HEK293T (cell line): ENCODE measurements at places on chromosomes 11 and 22.

- no peak for DNase-seq
Measured at GRCh38 chr11:93623920-93624319, 37.6 kb upstream of the CEP295 start.

DNA sequence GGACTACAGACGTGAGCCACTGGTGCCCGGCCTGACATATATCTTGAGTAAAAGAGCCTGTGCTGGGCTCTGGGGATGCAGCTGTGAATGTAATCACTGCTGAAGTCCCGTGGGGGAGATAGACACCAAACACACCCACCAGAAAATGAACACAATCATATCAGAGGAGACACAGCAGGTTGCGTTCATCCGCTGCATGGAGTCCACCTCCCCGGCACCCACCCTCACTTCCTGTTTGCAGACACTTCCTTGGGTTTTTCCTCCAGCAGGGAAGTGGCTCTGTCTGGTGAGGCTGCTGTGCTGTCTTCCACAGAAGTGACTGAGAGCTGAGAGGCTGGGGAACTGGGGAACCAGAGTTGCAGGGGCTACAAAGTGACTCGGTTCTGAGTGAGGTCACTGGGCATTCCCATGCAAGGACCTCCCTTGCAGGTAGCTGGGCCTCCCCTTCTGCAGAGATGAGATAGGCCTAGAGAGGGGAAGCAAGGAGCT, 7.2 kb downstream of the MICALL1 start:
- DNase-seq, result no peak

GRCh38 chr22:40603088-40603605, 33.4 kb downstream of the MRTFA start:
- no peak for DNase-seq

- no peak for DNase-seq
Measured at GRCh38 chr11:75170516-75171201, 19.8 kb downstream of the SLCO2B1 start.

- DNase-seq, result no peak
Measured at GRCh38 chr22:25492841-25493734, 71.4 kb upstream of the GRK3 start.

GRCh38 chr11:109894242-109894641, 198.9 kb upstream of the ZC3H12C start:
- no peak for DNase-seq

DNA sequence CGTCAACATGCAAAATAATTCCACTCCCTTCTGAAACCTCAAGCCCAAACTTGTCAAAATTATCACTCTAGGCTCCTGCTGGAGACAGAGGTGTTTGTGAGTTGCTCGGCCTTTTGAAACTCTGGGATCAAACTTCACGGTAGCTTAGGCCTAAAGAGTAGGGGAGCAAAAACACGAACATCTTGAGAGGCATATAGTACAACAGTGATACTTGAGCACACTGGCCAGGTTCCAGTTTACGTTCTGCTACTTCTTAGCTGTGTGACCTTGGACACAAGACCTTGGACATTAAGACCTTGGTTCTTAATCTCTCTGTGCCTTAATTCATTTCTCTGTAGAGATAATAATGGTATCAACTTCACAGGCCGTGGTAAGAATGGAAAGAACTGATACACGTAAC, 123.5 kb upstream of the LMO1 start:
- no peak for DNase-seq

DNA sequence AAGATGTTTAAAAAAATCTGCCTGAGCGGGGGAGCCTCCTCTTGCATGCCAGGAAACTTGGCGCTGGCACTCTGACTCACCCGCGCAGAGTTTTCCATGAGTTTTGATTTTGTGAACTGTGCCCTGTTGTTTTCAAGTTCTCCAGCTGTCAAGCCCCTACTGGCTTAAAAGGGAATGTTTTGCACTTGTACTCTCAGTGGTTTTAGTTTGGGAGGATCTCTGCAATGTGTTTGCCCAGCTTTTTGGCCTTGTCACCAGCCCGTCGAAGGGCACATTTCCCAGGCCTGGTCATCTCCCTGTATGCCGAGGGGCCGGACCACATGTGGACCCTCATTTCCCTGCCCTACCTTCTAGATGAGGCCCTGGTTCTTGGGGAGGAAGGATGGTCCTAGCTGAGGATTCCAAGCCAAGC, 12.2 kb downstream of the MRGPRF start:
- DNase-seq, result no peak

DNA sequence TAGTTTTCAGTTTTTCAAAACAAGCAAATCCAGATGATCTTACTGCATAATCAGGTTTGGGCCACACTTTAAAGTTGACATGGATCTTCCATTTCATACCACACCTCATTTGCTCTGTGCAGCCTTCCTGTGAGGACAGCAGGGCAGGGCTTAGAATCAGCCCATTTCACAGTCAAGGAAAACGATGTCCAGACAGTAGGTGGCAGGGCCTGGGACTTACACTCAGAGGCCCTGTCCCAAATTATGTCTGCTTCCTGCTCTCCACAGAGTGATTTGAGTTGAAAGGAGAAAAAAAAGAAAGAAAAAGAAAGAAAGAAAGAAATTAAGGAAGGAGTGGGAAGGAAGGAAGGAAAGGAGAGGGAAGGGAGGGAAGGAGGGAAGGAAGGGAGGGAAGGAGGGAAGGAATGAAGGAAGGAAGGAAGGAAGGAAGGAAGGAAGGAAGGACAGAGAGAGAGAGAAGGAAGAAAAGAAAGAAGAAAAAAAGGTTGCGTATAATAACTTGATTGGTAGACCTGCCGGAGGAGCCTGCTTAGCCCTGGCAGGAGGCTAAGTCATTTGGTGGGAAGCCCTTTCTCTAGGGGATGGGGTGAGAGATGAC, 23.6 kb downstream of the TSKU start:
- no peak for DNase-seq

GRCh38 chr11:43546561-43547429, 133.7 kb upstream of the HSD17B12 start:
- no peak for DNase-seq

DNA sequence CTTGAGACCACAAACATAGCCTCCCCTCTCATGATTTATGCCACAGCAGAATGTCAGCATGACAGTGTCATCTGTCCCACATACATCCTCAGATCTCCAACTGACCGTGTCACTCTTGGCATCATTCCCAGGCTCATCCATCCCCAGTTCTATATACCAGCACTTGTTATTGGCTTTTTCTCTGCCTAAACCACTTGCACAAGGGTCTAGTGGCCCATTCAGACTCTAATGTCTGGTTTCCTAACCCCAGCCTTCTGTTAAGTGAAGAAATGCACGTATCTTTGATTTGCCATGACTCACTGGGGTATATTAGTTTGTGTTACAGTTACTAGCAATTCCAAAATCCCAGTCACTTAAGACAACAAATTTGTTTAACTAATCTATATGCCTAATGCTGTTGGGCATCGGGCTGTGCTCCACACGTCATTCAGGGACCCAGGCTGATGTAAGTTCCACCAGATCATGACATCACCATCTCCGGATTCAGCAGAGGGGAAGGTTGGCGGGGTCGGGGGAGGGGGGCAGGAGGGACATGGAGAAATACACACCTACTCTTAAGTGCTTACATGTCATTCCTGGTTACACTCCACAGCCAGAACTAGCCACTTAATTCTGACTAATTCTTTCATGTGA, 517.4 kb downstream of the BUD13 start:
- no peak for DNase-seq

- peak; percentile 43 for DNase-seq
Measured at GRCh38 chr11:10208131-10208575, 85.9 kb downstream of the SBF2 start.

DNA sequence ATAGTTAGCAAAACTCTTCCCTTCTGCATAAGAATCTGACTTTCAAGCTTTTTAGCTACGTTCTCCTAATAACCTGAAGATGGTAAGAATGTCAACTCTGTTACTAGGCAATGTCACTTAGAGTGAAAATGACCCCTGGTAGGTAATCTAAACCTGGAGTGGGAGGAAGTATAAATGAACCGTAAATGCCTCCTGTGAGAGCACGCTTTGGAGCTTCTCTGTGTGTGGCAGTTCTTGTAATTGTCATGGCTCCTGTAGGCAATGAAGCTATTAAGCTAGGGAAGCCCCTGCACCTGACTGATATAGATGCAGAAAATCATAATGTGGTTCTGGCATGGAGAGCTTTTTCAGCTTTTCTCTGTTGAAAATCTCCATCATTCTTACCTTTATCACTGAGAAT, 29.4 kb downstream of the CALCA start:
- DNase-seq, result no peak

DNA sequence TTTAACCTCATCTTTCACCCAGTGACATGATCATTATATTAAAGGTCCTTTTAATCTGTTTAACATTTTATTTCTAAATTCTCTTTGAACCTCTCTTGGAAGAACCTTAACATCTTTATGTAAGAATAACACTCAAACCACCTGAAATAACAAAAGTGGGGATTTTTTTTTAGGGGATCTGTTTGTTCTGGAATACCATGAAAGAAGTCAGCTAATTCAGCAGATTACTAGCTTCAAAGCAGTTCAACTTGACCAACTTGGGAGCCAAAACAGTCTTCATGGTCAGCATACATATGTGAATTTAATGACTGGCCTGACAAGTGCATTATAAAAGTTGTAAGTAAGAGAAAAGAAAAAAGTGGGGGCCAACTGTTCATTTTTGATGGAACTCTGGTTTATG, 52.3 kb downstream of the CCDC34 start:
- DNase-seq, result no peak

GRCh38 chr22:37169947-37170688, 17.9 kb downstream of the C1QTNF6 start:
- no peak for DNase-seq

DNA sequence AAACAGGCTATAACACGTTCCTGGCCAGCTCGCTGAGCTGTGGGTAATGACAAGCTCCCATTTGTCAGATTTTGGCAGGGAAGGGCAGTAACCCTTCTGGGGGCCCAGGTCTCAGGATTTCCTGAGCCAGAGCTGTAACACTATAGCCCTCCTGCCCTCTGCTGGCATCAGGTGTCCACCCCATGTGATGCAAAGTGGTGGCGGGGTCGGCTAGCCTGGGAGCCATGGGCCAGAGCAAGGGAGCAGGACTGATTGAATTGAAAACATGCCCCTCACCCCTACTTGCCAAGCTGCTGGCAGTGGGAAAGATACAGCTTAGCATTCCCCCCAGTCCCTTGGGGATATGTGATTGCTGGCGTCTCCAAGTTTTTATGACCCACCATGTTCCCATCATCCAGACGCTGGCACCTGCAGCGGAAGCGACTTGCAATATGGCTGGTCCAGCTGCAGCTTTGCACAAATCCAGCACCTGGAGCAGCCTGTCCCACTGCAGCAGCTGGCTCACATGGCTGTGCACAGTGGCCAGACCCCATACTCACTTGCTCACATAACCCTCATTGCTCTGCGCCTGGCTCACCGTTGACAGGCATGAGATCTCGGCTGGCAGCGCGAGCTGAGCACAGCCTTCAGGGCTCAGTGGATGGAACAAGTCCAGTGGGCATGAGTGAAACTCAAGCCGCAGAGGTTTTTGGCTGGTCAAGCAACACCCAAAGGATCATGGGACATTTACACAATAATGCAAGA, 1147.8 kb downstream of the JRKL start:
- DNase-seq, result no peak

GRCh38 chr11:29780756-29781155, 236.1 kb downstream of the KCNA4 start:
- DNase-seq, result no peak

GRCh38 chr11:46200537-46201281, 76.8 kb upstream of the CREB3L1 start:
- DNase-seq, result no peak

GRCh38 chr22:23224846-23225245, 44.5 kb downstream of the BCR start:
- no peak for DNase-seq

DNA sequence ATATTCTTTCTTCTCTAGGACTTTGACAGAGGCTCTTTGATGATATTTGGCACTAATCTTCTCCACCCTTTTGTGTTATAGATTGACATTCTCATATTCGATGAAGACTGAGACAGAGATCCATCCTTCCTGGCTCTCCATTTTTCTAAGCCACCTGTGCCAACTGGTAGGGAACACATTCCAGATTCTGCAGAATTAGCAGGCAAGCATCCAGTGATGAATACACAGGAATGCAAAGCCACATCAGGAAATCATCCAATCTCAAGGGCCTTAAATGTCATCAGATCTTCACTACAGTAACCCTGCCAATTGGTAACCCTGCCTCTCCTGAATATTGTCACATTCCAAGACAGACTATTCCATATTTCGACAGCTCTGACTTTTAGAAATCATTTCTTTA, 718.4 kb upstream of the API5 start:
- no peak for DNase-seq

DNA sequence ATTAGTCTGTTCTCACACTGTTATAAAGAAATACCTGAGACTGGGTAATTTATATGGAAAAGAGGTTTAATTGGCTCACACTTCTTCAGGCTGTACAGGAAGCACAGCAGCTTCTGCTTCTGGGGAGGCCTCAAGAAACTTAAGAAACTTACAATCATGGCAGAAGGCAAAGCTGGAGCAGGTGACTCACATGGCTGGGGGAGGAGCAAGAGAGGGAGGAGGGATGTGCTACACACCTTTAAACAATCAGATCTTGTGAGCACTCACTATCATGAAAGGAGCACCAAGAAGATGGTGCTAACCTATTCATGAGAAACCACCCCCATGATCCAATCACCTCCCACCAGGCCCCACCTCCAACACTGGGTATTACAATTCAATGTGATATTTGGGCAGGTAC, 381.6 kb downstream of the ETS1 start:
- no peak for DNase-seq

GRCh38 chr11:112617977-112618826, 343.0 kb upstream of the NCAM1 start:
- no peak for DNase-seq

- DNase-seq, result no peak
Measured at GRCh38 chr11:34825670-34826383, 90.4 kb downstream of the APIP start.

GRCh38 chr11:98701541-98701940, 319.2 kb upstream of the CNTN5 start:
- no peak for DNase-seq

DNA sequence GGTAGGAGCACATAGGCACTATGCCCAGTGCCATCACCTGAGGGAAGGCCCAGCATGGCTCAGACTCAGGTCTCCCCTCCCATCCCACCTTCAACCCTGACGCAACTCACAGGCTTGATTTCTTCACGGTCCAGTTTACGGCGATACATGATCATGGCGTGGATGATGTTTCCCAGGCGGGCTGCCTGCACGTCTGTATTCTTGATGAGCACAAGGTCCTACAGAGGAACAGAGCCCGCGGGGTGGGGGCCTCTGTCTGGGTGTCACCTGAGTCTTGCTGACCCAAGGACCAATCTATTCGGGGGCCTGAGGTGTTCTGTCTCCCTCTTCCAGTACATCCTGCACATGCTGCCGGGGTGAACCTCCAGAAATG, 3.9 kb downstream of the CPT1B start:
- DNase-seq, result no peak

GRCh38 chr11:12167061-12168000, 56.9 kb downstream of the MICAL2 start:
- DNase-seq, result no peak

- DNase-seq, result no peak
Measured at GRCh38 chr11:111591187-111591960, 10.9 kb upstream of the SIK2 start.

- no peak for DNase-seq
Measured at GRCh38 chr11:68928136-68928880, 24.6 kb downstream of the IGHMBP2 start.
